ENCODE measurements at places on chromosomes 7 and 10.

GRCh38 chr7:64300641-64301405 is 12.9 kb upstream of the ZNF736 start:
- no peak for DNase-seq

- DNase-seq = no peak
Measured at GRCh38 chr7:124250297-124251034, 217.6 kb upstream of the TMEM229A start.

DNA sequence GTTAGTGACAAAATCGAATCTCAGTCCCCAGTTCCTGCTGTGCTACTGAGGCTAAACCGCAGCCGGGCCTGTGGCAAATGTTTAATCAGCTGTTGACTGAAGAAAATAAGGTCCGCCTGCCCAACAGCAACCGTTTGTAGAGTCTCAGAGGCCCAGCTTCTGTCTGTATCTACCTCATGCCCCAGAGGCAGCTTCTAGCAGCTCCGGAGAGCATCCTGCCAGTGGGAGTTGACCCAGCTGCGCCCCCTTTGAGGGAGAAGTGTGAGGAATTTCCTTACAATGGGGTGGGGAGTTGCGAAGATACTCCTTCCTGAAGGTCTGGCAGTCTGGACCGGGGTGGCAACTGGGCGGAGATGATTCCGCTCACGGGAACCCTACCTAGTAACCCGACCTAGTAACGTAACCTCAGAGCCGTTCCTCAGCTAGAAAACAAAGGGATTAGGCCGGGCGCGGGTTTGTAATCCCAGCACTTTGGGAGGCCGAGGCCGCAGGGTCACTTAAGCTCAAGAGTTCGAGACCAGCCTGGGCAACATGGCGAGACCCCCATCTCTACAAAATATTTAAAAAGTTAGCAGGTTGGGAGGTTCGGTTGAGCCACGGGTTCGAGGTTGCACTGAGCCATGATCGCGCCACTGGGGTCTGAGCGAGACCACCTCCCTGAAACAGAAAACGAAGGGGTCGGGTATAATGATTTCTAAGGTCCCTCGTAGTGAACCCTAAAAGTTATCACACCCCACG is 846 bp upstream of the ZNF775 start:
- no peak for DNase-seq

DNA sequence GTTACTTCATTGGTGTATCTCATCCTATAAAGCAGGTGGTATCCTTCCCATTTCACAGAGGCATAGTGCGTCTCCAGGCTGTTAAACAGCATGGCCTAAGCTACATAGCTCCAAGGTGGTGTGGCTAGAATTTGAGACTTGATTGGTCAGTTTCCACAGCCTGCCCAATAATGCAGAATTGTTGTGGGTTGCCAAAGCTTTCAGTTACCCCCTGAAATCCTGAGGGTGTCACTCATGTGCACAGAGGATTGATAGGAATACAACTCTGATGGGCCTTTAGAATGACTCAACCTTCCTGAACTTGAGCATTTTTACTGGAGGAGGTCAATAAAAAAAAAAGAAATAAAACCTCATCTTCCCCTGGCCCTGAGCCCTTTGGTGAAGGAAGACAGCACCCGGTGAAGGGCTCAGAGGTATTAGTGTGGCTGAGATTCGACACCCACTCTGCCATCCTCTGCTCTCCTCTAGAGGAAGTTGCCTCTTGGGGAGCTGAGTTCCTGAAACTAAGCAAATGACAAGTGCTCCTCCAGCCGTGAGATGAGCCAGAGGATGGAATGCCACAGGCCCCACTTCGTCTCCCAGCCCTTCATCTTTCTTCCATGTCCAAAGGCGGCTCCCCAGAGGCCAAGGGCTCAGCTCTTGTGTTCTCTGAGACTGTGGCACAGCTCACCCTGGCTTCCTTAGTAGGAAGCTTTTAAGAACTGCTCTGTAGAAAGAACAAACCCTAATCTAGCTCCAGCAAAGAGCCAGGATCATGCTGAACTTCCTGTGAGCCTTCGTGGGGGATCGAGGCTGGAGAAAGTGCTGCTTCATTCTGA is 1.0 kb downstream of the ACSL5 start:
- no peak for DNase-seq

DNA sequence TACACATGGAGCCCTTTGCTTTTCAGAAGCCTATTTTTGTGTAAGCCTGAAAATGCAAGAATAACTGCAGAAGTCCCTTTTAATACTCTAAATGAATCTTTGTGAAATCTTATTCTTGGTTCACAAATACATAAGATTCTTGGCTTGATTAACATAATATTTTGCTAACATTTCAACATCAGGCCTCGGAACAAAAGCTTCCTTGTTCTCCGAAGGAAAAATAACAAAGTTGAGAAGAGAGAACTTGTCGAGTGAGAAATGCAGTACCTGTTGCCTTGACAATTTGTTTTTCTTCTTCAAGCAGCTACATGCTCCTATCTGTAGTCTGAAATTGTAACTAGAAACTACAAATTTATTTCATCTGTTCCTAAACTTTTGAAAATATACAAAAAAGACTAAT is 8.5 kb downstream of the NT5C2 start:
- DNase-seq = no peak

DNA sequence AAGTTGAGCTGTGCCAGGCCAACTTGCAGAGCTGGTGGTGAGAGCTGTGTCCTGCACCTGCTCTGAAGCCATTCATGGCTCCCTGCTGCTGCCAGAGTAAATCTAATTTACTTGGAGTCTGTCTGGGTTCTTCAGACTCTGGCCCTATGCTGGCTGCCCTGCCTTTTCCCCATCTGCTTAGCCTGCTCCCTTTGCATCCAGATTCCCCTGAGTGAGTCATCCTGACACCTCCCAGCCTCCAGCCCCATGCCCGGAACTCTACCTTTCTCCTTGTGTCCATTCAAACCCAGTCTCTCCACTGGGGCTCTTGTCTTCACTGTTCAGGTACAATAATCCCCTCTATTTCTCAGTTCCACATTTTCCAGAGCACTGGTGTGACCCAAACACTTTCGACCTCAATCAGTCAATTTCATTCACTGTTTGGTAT is 434.4 kb upstream of the ZMIZ1 start:
- no peak for DNase-seq

GRCh38 chr7:130901209-130901783 is 167.3 kb upstream of the KLF14 start:
- DNase-seq = no peak

- no peak for DNase-seq
Measured at GRCh38 chr10:119863951-119864565, 8.6 kb downstream of the MCMBP start.

DNA sequence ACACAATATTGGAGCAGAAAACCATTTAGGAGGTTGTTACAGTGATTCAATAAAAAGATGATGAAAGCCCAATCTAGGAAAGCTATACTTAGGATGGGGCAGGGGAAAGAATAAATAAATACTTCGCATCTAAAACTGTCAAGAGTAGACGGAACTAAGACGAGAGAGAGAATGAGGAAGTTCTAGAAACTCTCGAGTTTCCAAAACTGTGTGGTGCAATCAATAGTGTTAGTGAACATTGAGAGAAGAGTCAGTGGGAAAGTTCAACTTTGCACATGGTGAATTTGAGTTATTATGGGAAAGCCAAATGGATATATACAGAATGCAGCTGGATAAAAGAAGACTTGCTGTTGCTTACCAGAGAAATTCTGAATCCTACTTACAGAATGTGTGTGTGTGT is 133.8 kb upstream of the MEOX2 start:
- DNase-seq = no peak

DNA sequence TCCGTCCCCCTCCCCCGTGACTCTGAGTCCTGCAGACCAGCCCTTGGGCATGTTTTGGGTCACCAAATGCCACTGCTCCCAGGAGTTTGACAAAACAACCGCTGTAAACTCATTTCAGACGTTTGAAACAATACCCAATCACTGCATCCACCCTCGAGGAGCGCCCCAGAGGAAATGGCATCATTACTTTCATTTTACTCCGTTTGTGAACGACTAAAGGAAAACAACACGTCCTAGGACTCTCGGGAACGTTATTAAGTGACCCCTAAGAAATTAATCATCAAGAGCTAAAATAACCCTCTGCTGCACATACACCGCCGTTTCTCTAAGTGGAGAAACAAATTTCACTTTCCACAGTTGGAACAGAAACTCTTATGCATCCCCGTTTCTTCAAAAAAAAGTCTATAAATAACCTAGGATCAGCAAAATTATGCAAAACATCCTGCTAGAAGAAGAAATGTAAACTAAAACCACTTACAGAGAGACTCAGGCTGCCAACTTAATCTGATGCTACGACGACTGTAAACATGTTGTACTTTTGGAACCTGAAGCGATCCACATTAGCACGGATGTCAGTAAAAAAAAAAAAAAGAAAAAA is 109.9 kb upstream of the EFCAB10 start:
- DNase-seq = no peak

- no peak for DNase-seq
Measured at GRCh38 chr7:22845221-22845834, 22.7 kb upstream of the TOMM7 start.

GRCh38 chr10:76631884-76632766 is 1005.5 kb downstream of the KCNMA1 start:
- DNase-seq = no peak

- no peak for DNase-seq
Measured at GRCh38 chr7:106057962-106058927, 53.9 kb downstream of the SYPL1 start.

- no peak for DNase-seq
Measured at GRCh38 chr7:26794541-26794940, 69.8 kb downstream of the SKAP2 start.

- DNase-seq = no peak
Measured at GRCh38 chr10:123143162-123143824, 4.6 kb upstream of the HMX2 start.

- DNase-seq = no peak
Measured at GRCh38 chr7:136688601-136689000, 179.9 kb upstream of the CHRM2 start.

GRCh38 chr7:141436139-141436538 is 115.1 kb upstream of the AGK start:
- DNase-seq = no peak

GRCh38 chr10:34290412-34291081 is 524.5 kb downstream of the PARD3 start:
- no peak for DNase-seq

DNA sequence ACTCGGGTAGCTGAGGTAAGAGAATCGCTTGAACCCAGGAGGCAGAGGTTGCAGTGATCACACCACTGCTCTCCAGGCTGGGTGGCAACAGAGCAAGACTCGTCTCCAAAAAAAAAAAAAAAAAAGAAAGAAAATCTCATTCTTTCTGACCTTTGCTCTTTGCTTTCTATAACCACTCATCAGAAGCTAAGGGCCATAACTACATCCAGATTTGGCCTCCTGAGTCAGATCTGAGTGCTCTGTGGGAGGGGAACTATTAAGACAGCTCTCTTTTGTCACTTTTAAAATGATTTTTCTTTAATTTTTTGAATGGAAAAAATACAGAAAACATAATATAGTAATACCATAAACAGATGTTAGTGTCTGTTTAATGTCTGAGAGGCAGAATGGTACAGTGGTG is 210.1 kb downstream of the KIAA1217 start:
- DNase-seq = no peak

DNA sequence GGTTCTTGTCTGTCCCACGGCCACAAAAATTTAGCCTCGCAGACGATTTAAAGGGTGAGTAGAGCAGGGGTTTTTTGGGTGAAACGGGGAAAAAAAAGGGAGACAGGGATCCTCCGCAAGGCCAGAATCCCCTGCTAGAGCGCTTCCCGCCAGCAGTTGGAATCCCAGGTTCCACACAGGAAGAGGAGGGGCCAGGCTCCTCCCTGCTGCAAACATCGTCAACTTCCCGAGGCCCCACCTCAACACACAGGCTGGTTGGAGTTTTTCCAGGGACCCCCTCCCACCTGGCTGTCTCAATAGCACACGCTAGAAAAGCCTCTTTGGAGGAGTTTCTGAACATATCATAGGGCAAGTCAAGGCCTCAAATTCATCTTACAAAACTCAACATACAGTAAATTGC is 112.7 kb downstream of the MTERF1 start:
- no peak for DNase-seq

GRCh38 chr10:71494980-71495381 is 98.3 kb downstream of the CDH23 start:
- no peak for DNase-seq

DNA sequence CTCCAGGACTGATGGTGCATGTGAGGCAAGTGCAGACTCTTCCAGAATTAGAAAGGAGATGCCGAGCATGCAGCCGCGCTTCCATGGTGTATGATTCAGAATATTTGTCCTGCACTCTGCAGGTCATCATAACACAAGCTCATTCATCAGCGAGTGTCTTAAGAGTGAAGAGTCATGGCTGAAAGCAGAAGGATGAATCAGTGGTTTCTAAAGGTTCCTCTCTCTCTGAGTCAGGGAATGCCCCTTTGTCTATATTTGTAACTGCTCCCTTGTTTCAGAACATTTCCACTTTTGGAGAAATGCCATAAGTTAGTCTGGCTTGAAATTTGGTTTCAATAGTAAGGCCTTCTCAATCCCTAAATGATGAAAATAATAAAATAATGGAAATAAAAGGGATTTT is 52.3 kb downstream of the HECW1 start:
- DNase-seq = no peak

Measured in chondrocyte (in vitro differentiated cells).